Fibroblast of skin of abdomen (primary cell): ENCODE measurements at places on chromosomes 2 and 18.
A peak's percentile ranks its signal among the peaks of the same experiment; 100 is the strongest.

DNA sequence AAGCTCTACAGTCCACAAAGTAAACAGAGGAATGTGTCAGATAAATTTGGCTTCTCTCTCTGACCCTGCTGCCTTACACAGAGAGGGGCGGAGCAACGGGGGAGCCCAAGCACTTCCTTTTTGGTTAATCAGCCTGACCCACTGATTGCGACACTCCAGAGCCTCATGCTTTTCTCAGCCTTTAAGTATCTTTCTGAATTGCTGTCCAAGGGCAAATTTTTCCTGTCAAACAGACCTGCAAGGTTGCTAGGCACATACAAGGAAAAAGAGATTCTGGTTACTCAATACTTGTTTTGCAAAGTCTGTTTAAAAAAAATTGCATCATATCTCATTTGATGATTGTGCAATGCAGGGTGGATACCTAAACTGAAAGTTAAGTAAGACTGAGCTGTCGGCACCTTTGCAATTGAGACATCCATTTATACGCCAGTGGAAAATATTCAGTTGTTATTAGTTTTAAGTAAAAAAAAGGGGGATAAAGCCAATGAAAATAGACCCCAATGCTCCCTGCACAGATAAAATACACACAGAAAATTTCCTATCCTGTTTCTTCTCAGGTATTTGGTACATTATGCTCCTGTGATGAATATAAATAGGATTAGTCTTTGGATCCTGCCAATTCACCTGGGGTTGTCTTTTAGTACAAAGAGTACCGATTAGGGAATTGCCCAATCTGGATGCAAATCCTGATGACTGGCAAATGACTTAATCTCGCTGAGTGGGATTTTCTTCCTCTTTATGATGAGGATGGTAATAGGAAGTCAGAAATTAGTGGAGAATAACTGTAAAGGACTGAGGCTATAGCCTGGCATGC, 260.2 kb upstream of the TRIB2 start:
- DNase-seq, result peak; percentile 99

GRCh38 chr2:143083636-143084035, 45.6 kb upstream of the ARHGAP15 start:
- peak; percentile 73 for DNase-seq

DNA sequence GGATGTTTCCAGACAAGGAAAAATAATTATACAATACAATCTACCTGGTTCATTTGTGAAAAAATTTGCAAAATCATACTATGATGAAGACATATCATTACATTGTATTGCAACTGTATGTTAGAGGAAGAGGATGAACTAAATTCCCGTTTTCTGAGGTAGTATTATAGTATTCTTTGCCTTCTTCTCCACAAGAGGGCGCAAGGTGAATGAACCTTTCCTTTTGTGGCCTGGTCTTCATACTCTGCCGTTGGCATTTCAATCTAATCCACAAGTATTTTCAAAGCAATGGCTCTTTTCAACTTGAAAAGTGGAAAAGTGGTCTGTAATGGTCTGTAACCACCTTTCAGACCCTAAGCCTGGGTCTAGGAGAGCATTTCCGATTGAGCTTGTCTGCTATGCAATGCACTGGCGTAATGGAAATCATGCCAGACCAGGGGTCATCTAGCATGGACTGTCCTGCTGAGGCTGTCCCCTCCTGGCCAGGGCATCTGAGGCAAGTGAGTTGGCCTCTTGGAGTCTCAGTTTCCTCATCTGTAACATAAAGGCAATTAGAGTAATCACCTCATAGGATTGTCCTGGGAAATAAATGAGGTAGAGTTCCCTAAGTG, 30.8 kb upstream of the ZNF396 start:
- DNase-seq, result peak; percentile 66

- DNase-seq, result no peak
Observed at GRCh38 chr2:88656690-88657089, 29.4 kb upstream of the EIF2AK3 start.

DNA sequence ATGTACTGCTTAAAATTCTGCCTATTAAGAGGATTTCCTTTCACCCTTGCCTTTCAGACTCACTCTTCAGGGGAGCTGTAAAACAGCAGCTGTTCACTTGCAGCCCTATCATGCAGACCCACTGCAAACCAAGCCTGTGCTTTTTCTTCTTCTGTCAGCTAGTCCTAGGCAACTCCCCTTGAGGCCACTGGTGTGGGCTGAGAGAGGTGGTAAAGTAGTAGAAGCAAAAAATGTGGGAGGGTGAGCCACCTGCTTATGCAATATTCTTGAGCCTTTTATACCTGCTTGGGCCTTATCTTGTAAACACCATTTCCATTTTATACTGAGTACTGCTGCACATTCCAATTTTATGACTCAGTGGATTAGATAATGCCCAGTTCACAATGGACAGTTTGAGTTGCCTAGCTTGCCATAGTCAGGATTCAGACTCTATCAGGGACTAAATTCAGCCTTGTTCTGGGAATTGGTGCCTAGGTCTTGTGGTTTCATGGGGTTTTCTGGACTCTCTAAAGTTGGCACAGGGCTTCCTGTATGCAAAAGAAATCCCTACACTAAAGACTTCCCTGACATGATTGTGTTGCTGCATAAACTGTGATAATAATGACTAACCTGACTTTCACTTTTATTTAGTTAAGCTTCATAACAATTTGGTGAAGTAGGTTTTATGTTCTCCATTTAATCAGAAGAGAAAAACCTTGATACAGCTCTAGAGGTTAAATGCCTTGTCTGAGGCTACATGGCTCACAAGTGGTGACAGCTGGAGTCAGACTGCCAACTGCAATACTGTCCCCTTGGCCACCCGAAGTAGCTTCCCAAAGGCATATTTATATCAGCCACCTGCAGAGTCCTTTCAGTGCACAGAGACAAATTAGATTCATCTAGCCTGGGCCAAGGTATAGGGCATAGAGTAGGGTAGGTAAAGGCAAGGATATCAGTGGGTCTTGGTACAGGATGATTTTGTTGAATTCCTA, 47.4 kb upstream of the KDM3A start:
- DNase-seq, result no peak

GRCh38 chr2:16181741-16182090, 241.4 kb downstream of the MYCN start:
- no peak for DNase-seq

DNA sequence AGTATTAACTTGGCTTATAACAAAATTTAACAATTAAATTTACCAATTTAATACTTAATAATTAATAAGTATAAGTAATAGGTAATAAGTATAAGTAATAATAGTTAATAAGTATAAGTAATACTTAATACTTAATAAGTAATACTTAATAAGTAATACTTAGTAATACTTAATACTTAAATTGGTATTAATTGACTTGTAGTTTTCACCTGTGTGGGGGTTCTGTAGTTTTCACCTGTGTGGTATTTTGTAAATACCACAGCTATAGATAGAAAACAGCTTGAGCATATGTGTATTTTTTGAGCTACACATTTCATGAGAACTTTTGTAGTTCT, 55.4 kb downstream of the MAPRE2 start:
- no peak for DNase-seq

DNA sequence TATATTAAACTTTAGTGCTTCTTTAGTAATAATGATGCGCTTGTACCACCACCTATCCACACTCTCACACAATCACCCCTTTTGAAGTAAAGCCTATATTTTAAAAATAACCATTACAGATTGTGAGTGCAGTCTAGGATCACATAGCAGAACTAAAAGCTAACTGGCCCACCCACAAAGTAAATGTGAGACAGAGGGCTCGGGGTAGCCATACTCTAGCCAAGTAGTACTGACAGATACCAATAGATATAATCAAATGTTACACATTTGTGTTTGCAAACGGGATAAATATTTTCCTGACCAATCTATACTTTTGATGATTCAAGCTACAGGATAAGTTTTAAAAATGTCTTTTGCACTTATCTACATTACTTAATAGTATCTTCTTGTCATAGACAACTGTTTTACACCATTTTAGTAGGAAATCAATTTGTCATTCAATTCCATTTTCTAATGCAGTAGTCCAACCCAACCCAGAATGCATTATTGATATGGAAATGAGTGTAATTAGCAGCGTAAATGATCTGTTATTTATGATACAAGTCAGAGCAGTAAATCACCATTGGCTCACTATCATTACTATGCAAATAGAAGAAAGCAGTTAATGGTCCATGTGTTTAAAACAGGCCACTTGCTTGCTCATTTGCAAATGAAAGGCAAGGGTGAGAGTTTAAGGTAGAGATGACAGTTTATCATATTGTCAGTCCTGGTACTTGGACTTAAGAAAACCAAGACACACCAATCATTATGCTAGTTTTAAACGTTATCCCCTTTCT, 111.8 kb downstream of the ERBB4 start:
- no peak for DNase-seq

GRCh38 chr2:168757223-168757622, 45.2 kb upstream of the NOSTRIN start:
- DNase-seq, result no peak

- no peak for DNase-seq
Observed at GRCh38 chr2:67919490-67919889, 143.3 kb downstream of the C1D start.

DNA sequence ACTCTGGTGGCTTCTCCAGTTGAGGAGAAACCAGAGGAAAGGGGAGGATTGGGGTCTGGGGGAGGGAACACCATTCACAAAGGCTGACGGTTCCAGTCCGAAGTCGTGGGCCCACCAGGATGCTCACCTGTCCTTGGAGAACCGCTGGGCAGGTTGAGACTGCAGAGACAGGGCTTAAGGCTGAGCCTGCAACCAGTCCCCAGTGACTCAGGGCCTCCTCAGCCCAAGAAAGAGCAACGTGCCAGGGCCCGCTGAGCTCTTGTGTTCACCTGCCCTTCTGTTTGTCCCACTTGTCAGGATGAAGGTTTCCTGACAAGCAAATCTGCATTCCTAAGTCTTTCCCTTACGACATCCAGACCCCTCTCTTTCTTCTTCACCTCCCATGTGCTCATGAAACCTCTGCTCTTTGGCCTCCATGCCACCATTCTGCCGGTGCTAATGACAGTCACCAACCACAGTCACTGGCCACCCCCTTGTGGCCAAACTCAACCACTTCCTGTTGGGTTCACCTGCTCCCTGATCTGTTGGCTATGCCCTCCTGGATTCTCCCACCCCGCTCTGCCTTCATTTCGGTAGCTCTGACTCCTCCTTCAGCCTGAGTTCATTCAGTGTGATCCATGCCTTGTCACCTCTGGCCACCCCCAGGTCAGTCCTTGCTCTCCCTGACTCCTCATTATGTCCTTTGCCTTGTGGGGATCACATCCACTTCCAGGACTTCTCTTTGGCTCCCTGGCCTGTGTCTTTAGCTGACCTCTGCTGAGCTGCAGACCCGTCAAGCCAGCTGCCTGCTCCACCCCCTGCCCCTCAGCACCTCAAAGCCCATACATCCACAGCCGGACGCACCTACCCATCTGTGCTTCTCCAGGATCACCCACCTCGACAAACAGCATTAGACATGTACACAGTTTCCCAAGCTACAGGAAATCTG, 17.6 kb downstream of the EMX1 start:
- DNase-seq, result no peak

DNA sequence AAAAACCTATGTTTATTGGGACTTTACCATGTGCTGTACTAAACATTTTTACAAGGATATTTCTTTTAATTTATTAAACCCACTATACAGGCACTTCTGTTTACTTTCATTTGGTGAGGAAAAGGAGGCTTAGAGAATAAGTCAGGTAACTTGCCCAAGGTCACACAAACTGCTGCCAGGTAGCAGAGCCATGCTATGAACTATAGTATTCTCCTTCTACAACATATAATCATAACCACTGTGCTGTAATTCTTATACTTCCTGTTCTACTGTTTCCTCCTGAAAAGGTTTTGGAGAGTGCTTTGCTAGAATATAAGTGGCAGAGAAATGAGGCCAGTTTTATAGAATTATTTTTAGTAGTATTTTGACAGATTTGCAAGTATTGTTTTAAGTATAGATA, 29.5 kb downstream of the SLC39A10 start:
- no peak for DNase-seq

- DNase-seq, result no peak
Observed at GRCh38 chr2:20516646-20517341, 69.9 kb downstream of the RHOB start.

- peak; percentile 94 for DNase-seq
Observed at GRCh38 chr18:55856229-55856628, 268.2 kb upstream of the TCF4 start.

DNA sequence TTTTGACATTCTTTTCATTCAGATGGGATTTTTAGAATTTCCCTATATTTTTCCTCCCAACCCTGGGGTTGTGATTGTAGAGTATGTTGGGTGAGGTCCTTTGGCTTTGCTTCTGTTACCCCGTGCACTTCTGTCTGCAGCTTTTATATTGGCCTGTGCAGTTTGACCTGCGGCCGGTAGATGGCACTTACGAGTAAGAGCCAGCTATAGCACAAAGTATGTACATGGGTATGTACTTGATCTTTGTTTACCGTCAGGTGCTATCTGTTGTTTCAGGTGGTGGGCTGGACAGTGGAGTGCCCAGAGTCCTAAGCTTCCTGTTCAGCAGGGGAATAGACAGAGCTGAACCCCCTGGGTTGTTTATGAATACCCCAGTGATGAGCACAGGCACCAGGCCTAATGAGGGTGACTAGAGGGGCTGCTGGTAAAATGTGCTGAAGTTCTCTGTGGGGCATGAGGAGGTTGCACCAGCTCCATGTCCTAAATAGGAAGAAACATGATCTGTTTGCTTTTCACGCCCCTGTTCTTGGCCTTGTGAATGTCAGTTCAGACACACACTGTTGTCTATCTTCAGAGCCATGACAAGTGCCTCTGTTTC, 58.9 kb upstream of the THUMPD2 start:
- peak; percentile 31 for DNase-seq

GRCh38 chr2:20997953-20998722, 45.7 kb downstream of the APOB start:
- DNase-seq, result no peak

GRCh38 chr2:40360652-40361051, 91.2 kb downstream of the SLC8A1 start:
- DNase-seq, result peak; percentile 36

GRCh38 chr2:2164326-2164917, 166.7 kb downstream of the MYT1L start:
- DNase-seq, result no peak

DNA sequence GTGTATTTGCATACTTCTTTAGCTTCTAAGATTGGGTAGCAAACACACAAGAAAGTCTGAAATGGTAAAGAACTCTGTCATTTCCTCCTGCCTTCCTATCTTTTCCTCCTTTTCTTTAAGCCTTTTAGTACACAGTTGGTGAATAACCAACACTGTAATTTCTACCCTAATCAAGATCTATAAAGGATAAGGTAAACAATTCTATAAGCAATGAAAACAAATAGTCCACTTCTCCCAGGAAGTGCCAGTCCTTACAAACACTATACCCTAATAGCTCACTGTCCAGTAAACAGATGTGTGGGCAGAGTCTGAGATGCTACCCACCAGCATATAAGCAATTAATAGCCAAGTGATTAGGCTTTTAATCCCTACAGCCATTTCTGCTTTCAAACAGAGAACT, 81.0 kb upstream of the TFCP2L1 start:
- DNase-seq, result no peak

DNA sequence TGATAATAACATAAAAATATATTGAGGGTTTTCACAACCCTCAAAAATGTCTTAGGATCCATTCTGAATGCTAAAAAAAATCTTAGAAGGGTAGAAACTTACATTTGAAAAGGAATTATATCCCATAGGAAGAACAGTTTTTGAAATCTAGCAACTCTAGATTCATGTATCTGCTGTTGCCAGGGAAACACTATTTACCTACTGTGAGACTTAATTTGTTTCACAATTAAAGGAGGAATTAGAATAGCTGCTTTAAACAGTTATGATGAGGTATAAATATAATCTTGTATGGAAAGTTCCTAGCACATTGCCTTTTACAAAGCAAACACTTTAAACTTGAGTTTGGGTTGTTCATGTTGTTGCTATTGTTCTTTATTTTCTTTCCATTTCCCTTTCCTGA, 988.2 kb downstream of the SUCLG1 start:
- no peak for DNase-seq

GRCh38 chr18:42011053-42011452, 56.0 kb downstream of the PIK3C3 start:
- DNase-seq, result no peak
